ENCODE measurements at places on chromosomes 2 and 18. TPM values are rescaled to one million over a fixed set of nuclear protein-coding genes. Genes with fewer than 3 reads are reported as not detected.
A peak's percentile ranks its signal among the peaks of the same experiment; 100 is the strongest.

GRCh38 chr2:12054956-12055618 is 308.7 kb downstream of the LPIN1 start:
- no peak for DNase-seq

- DNase-seq, result no peak
Observed at GRCh38 chr2:68152681-68153347, 4.9 kb upstream of the PNO1 start.

GRCh38 chr2:30287190-30287840 is 56.0 kb downstream of the LBH start:
- peak; percentile 54 for DNase-seq

DNA sequence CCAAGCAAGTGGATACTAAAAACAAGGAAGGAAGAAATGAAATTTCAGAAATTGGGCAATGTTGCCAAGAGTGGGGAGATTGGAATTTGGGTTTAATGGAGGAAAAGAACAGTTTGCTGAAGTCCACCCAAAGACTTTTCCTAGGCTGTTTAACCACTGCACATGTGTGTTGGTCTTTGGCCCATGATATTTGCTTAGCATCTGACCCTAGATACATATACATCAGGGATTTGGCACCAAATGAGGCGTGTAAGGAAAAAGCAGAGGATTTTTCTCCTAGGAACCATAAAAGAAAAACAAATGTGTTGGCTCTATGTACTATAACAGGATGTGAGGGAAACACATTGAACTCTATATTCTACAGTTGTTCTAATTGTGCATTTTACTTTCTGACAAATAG is 80.7 kb upstream of the CD28 start:
- DNase-seq, result no peak

- DNase-seq, result no peak
Observed at GRCh38 chr18:54444319-54444914, 86.7 kb downstream of the C18orf54 start.

DNA sequence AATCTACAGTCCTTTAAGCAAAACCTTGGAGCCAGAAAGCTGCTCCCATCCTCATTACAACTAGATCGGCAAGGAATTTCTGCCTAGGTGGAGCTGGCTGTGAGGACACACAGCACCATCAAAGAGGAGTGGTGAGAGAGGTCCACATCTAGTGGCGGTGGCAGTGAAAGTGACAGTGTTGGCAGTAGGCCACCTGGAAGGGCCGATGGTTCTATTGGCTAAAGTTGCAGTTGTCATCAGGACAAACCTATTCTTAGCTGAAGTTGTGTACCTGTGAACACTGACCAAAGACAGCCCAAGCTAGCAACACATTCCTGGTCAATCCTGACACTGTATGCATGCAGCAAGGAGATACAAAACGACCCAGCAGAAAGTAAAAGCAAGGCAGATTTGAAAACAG is 218.1 kb upstream of the CHAC2 start:
- no peak for DNase-seq

GRCh38 chr2:127195140-127196074 is 24.7 kb downstream of the CYP27C1 start:
- DNase-seq, result no peak

DNA sequence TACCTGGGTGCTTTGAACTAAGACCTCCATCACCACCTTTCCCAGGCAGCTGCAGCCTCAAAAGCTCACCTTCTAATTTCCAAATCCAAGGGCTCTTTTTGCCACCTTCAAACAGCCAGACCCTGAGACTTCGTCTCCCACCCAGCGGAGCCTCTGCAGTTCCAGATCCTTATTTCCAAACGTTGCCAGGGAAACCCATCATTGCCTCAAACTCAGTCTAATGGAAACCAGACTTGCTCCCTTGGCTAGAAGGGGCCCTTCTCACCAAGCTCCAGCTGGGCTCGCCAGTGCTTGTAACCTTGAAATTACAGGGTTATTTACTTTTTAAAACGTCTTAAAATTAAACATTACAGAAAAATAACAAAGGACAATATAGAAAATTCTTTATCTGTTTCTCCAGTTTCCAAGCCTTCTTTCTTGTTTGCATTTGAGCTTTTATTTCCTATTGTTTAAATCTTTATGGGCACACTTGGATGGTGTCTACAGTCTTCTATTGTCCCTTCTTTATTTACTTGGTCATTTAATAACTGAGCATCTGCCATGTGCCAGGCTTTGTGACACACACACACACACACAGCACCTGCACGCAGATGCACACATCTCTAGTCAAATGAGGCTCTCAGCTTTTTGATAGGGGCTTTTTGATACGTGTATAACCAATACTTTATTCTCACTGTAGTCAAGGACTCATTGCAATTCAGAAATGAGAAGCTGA is 36.1 kb downstream of the TRPM8 start:
- no peak for DNase-seq

- DNase-seq, result peak; percentile 83
Observed at GRCh38 chr2:106144621-106145331, 49.3 kb downstream of the UXS1 start.

GRCh38 chr2:144836635-144837350 is 316.9 kb upstream of the ZEB2 start:
- DNase-seq, result no peak

GRCh38 chr2:216851486-216852090 is 8.3 kb downstream of the TNP1 start:
- DNase-seq, result no peak

DNA sequence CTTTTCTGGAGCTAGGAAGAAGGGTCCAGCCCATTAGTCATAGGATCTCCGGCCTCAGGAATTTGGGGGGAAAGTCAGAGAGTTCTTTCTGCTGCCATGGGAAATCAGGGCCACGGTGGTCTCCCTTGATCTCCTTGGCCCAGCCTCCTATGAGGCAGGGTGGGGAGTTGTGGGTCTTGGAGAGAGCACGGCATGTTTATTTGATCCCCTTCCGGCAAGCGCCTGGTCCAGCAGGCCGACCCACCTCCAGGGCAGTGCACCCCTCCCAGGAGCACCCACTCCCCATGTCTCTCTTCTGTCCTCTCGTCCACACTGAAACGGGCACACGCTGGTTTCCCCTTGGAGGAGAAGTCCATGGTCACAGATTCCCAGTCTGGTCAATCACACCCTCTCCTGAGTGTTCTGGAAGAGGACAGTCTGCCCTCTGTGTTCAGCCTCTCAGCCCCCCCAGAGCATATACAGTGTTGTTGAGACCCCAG is 464.6 kb upstream of the HS6ST1 start:
- no peak for DNase-seq

GRCh38 chr2:222526480-222527277 is 102.3 kb downstream of the SGPP2 start:
- no peak for DNase-seq

DNA sequence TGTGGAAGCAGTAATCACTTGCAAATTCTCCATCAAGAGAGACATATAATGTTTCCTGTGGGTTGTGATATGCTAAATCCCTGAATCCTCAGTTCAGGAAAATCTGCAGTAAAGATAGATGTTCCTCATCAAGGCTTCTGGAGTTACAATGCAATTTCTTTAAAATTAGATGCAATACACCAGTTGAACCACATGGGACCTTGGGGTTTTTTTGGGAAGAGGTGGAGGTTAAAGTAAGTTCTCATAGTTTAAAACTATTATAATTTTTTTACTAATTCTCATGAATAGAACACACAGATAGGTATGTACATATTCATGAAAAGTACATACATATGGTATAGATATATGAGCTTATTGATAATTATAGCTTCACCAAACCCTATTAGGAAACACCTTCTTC is 496.2 kb downstream of the SATB2 start:
- no peak for DNase-seq

The SCYGR4 gene
- not detected for total RNA-seq

The GALNT13 gene
- not detected for total RNA-seq

The GALR1 gene
- not detected for total RNA-seq

The MYO7B gene
- total RNA-seq, result not detected

The RAMP1 gene
- total RNA-seq, result 7.4 TPM
